ENCODE measurements at places on chromosomes 7 and 10.

DNA sequence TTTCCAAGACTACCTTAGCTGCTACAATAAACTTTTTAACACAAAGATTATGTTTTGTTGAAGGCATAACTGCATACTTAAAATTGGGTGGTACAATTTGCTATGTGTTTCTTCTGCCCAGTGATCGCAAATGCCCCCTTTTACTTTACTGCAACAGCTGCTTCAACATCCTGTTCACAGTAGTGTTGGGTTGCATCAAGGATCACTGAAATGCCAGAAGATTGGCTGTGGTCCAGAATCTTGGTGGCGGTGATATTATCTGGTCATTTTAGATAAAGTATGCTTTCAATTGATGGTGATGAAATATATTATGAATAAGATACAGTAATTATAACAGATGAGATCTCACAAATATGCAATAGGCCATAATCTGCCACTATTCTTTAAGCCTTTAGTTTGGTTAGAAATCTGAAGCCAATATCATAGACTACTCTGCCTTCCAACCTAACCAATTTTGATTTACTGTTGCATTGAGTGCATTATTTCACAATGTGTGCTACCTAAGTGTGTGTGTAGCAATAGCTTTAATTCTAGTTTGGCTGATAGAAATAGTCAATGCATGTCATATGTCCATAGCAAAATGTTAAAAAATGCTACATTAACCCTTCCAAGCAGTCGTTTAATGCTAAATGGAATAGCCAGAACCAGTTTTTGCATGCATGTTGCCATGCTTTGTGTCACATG lies 29.8 kb upstream of the ING3 start:
- no peak for DNase-seq

DNA sequence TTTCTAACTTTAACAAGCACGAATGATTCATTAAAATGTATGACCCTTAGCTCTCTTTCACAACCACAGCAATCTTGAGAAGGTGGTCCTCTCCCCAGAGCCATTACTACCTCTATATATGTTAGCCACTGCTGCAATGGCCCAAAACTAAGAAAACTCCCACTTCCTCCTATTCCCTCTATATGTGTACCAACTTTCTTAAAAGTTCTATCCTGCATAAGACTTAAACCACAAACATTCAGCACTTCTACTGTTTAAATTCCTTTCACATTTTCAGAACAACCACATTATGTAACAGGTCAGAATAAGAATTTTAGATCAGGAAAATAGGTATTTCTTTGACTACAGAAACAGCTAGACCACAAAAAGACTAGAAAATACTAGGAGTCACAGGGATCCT lies 36.2 kb downstream of the WASL start:
- DNase-seq, result no peak

- no peak for DNase-seq
These were observed 541 bp upstream of the PFKFB3 start for GRCh38 chr10:6202098-6202683.

GRCh38 chr7:50729962-50730361 lies 52.7 kb downstream of the GRB10 start:
- no peak for DNase-seq

DNA sequence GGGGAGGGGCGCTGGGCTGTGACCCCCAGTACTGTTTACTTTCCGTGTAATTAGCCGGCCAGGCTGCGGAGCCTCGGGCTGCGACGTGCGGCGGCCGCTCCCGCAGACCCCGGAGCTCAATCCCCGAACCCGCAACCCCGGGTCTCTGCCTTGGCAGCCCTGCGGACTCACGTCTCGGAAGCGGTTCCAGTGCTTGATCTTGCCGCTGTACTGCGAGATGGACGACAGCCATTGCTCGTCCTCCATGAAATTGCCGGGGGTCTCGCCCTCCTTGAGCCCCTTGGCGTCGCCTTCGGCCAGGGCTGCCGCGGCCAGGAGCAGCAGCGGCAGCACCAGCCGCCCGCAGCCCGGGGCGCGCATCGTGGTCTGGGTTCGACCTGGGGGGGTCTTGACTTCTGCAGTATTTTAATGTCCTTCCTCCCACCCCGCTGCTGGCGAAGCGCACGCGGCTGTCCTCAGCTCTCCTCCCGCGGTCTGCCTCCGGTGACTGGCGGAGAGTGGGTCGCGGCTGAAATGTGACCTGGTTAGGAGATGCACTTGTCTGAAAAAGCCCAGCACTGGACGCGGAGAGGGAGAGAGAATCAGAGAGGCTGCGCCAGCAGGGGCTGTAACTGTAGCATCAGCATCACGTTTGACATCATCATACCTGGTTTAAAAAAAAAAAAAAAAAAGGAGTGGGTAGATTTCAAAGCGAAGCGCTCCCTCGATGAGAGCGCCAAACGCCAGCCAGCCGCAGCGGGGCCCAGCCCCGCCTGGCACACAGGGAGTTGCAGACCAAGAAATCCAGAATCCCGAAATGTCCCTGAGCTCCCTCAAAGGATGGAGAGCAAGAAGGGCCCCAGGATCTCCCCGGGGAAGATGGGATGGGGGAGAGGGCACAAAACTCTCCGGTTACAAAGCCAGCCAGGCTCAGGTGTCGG lies at the start of gene SPOCK2:
Gene SPOCK2, minus strand, starts transcription at position 583 of the 920 bp plus-strand sequence. Its CDS starts 223 bp downstream, at position 360.
- no peak for DNase-seq

- no peak for DNase-seq
These were observed 20.9 kb downstream of the PARP12 start for GRCh38 chr7:140041659-140042385.

- no peak for DNase-seq
These were observed 24.5 kb downstream of the HIF1AN start for GRCh38 chr10:100560248-100560647.

- DNase-seq, result no peak
These were observed 157.3 kb upstream of the ADCY1 start for GRCh38 chr7:45416846-45417245.

- DNase-seq, result no peak
These were observed 12.4 kb downstream of the BUB3 start for GRCh38 chr10:123166618-123167017.

GRCh38 chr10:5143137-5143536 lies 41.8 kb downstream of the AKR1C8 start:
- no peak for DNase-seq

- DNase-seq, result no peak
These were observed 38.1 kb downstream of the USP54 start for GRCh38 chr10:73552819-73553715.

DNA sequence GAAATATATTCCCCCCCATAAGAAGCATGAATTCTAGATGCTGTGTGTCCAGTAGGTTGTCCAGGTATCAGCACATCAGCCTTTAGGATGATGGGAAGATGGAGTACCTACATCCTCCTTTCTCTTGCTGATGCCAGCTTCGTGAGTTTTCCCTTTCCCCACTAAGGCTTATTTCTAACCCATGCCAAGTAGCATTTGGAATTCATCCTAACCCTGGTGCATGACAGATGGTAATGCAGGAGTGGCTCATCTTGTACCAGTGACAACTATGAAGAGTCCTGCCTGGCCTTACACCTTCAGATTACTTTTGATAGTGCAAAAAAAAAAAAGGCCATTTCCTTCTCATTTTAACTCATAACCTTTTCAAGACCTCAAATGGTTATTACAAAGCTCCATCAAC lies 58.7 kb downstream of the ARHGAP21 start:
- DNase-seq, result no peak

DNA sequence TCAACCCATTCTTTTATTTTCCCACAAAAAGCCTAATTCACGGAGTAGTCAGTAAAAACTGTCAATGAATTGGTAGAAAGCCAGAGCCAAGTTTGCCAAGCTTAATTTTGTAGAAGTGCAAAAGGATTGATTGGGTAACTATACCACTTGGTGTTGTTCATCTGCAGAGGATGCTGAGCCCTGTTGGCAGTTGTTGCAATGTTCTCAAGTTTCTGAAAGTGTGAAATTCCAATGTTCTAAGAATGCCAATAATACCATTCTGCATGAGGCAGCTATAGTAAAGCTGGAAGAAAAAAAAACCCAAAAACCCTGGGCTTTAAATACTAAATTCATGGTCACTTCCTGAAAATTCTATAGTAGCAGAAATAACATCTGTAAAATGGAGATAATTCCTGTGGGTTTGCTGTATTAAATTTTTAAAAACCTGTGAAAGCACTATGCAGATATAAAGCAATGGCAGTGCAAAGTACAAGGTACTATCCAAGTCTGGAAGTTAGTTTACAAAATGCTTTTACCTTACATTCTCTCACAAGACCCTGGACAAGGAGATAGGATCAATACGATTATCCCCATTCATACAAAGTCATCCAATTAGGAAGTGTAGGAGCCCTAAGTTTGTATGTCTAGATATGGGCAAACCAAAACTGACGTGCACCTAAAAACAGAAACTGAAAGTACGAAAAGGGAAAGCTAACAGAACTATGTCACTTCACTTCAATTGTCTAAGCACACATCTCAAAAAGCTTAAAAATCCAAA lies 6.0 kb upstream of the PON1 start:
- peak; percentile 2 for DNase-seq

DNA sequence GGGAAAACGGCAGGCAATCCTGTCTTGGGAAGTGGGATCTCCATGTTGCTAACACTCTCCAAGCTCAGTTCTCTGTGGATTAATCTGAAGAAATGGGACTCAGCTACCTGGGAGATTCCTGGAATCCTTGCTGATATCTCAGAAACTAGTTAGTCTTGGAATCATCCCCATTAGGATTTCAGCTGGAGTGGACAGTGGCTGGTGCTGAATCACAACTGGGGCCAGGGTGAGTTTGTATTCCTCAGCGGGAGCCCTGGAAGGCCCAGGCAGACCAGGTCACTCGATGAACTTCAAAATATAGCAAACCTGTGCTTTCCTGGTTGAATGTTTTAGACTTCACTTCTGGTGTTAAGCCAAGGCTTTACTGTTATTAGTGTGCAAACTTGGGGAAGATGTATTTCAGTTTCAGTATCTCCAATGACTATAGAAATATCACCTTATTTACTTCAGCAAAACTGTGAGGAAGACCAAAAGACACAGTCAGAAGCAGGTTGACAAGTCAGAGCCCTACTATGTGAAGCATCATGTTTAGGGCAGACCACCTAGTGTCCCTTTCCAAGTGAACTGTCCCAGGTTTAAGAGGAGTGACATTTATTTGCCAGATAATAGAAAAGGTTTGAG lies 126.1 kb downstream of the AOAH start:
- DNase-seq, result no peak

DNA sequence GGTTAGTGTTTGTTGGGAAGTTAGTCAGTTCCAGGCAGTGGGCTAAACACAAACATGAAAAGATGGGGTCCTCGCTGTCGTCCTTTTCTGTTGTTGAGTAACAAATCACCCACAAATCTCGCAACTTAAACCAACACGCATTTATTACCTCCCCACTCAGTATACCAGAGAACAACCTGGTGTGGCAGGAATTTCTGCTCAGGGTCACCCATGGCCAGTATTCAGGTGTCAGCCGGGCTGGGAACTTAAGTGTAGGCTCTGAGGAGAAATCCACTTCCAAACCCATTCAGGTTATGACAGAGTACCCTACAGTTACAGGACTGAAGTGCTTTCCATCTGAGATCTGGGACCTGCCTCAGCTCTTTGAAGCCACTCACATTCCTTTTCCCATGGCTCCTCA lies 73.6 kb upstream of the SP4 start:
- no peak for DNase-seq

DNA sequence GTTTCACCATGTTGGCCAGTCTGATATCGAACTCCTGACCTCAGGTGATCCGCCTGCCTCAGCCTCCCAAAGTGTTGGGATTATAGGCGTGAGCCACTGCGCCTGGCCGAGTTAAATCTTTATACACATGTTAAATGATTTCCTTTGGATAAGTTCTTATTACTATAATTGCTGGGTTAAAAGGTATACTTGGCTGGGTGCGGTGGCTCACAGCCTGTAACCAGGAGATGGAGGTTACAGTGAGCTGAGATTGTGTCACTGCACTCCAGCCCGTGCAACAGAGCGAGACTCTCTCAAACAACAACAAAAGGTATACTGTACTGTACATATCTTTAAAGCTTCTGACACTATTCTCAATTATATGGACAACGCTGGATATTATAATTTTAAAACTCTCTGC lies 53.2 kb upstream of the CDK13 start:
- no peak for DNase-seq

- no peak for DNase-seq
These were observed 819 bp downstream of the TMED4 start for GRCh38 chr7:44580945-44581878.

- DNase-seq, result no peak
These were observed 327.5 kb upstream of the PHF14 start for GRCh38 chr7:10646194-10646593.

DNA sequence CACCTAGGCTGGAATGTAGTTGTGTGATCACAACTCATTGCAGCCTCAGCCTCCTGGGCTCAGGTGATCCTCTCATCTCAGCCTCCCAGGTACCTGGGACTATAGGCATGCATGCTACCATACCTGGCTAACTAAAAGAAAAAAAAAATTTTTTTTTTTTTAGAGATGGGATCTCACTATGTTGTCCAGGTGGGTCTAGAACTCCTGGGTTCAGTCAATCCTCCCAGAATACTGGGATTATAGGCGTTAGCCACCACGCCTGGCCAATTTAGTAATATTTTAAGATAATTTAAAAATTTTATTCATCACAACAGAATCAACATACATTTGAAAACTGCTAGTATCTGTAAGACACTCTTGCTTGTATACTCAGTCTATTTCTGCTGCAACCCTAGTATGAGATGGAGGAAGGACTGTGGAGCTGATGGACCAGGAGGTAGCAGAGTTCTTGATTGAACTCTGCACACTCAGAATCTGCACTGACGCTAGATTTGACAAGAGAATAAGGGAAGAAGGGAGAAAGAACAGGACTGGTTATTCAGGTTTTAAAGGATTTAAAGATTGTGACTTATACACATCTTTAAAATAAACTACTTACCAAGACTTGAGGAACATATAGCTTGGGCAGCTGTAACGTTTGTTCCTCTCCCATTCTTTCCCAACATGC lies 57.6 kb downstream of the VCL start:
- DNase-seq, result no peak

DNA sequence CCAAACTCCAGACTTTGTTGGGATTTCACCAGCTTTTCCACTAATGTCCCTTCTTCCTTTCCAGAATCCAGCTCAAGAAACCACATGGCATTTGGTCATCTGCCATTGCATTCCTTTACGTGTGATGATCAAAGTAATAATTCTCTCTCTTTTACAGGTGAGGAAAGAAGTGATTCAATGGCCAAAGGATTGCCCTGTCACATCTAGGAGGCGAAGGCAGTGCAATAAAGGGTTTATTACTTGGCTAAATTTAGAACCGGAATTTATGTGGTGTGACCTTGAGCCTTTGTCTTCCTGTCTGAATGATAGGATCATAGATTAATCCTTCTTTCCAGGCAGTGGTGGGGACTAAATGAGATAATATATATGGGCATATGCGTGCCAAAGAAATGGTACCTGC lies 58.3 kb upstream of the COBL start:
- DNase-seq, result no peak
